ENCODE measurements at places on chromosomes 12 and 14.

DNA sequence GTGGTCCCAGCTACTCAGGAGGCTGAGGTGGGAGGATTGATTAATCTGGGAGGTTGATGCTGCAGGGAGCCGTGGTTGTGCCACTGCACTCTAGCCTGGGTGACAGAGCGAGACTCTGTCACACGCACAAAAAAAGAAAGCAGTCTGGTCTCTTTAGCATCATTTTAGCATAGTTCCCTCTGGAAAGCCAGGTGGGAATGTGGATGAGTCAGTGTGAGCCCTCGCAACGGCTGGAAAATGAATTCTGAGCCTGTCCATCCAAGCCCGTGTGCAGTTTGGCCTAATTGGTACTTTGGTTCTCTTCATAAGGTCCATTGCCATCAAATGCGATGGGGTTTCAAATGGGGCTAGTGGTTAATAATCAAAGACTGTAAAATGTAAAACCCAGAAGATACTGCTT is 2.4 kb downstream of the MYL2 start:
- no peak for DNase-seq

- DNase-seq: no peak
Measured at GRCh38 chr14:83816761-83817160, 1713.2 kb upstream of the FLRT2 start.

DNA sequence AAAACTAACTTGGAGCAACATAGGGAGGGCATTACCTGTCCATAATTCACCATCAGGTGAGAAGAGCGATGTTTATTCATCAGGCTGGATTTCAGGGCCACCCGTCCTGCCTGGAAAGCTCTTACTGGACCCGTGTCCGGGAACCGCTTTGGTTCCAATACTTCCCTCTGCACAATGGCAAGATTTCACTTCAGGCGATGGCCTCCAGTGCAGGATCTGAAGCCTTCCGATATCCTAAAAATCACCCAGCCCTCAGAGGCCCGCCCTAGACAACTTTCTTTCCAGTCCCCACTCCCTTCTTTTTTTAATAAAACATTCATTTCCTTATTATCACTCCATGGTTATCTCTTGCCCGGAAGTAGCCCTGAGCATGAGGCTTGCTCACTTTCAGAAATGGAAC is 92.5 kb downstream of the BCL11B start:
- no peak for DNase-seq

GRCh38 chr12:117313926-117314325 is 47.5 kb downstream of the NOS1 start:
- DNase-seq: no peak

DNA sequence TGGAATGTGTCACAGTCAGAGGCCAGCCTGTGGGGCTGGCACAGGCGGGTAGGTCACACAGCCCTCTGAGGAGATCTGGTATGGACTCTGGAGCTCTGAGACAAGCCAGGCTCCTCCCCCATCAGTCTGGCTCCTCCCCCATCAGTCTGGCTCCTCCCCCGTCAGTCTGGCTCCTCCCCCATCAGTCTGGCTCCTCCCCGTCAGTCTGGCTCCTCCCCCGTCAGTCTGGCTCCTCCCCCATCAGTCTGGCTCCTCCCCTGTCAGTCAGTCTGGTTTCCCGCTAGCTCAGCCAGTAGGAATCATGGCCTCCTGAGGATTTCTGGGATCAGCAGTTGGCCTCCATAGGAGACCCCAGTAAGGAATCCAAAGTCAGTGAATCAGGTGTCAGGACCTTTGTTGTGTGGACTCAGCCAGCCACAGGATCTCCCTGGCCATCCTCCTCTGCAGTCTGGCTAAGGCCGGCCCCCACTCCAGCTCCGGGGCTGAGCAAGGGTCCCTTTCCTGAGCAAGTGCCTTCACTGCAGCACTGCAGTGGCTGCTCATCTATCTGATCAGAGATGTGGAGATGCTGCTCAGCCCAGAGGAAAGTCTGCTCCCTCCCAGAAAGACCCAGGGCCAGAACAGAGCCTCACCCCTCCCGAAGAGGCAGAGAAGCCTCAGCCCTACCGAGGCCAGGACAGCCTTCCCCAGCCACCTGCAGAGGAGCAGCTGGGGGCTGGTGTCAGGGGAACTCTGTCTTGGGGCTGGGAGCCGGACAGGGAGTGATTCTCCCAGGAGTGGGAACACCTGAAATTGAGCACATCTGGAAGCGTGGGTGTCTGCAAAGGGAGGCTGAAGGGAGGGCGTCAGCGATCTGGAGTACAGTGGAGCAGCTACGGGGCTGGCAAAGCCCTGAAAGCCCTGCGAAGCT is 35.7 kb downstream of the IQSEC3 start:
- no peak for DNase-seq

All from NT2/D1 (cell line).